ENCODE measurements at places on chromosomes 13 and 19.

DNA sequence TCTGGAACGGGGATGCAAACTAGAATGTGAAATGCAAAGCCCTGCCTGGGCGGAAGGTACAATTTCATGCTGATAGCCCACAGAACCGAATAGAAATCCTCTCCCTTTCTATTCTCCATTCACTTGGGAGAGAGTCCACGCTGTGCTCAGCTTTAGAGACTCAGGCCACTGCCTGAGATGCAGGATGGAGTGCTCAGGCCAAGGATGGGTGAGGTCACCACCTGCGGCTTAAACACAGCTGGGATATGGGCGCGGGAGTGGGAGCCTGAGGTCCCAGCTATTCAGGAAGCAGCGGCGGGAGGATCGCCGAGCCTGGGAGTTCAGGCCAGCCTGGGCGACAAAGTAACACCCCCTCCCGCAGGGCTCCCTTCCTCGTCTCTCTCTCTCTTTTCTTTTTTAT, 446 bp upstream of the ZNF83 start:
- DNase-seq: no peak

DNA sequence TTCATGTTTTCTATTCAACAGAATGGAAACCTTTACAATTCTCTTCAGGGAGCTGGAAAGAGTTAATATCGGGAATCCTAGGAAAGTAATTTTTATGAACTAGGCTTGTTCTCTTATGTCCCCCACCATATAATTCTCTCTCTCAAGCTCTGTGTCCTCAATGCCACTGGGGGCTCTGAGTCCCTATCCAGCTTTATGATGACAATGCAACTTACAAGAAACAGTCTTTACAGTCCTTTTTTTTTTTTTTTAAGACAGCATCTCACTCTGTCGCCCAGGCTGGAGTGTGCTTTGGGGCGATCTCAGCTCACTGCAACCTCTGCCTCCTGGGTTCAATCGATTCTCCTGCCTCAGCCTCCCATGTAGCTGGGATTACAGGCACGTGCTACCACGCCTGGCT, 31.2 kb upstream of the TM9SF2 start:
- no peak for DNase-seq

DNA sequence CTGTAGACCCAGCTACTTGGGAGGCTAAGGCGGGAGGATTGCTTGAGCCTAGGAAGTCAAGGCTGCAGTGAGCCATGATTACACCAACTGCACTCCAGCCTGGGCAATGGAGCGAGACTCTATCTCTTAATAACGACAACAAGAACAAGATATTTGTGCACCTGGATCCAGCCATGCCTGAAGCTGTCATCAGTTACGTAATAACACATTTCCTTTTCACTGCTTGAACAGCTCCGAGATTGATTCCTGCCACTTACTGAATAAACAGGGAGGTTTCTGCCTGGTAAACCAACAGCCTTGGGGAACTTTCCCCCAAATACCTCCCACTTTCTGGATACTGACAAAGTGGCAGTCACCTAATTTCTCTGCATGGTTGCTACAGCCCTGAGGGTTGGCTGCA, 5.4 kb downstream of the KANK2 start:
- DNase-seq: no peak

- no peak for DNase-seq
Observed at GRCh38 chr13:74466864-74467263, 332.7 kb upstream of the KLF12 start.

Measured in iPS DF 6.9 (cell line).